ENCODE measurements at places on chromosomes 1 and 21. TPM values are rescaled to one million over a fixed set of nuclear protein-coding genes. Genes with fewer than 3 reads are reported as not detected.

Gene PDPN
- 24.5 TPM for total RNA-seq

Gene NBPF4
- total RNA-seq, result not detected

Gene CCDC24
- 0.80 TPM for total RNA-seq

Gene OR2C3
- not detected for total RNA-seq

Gene UCHL5
- total RNA-seq, result 17.7 TPM

Gene GNL2
- 33.2 TPM for total RNA-seq

Gene AMIGO1
- 0.44 TPM for total RNA-seq

Gene ASCL5
- not detected for total RNA-seq

Gene C4BPA
- total RNA-seq, result not detected

Gene S100A7
- total RNA-seq, result not detected

Gene TSPEAR
- total RNA-seq, result 0.10 TPM

Gene PLA2G4A
- 6.8 TPM for total RNA-seq

Gene AMY2A
- not detected for total RNA-seq

Gene WDR3
- total RNA-seq, result 20.4 TPM

Gene FMO4
- 0.27 TPM for total RNA-seq

Gene HSD3B2
- not detected for total RNA-seq

Gene MMEL1
- total RNA-seq, result 0.25 TPM

Gene LRRN2
- total RNA-seq, result 0.05 TPM

Gene RGSL1
- total RNA-seq, result not detected

Gene ADAMTS4
- 28.6 TPM for total RNA-seq

Gene C1QTNF12
- total RNA-seq, result 0.25 TPM

Gene SYCP1
- not detected for total RNA-seq

Gene KCNA2
- total RNA-seq, result not detected

Gene PGLYRP3
- total RNA-seq, result not detected

Gene SLC1A7
- not detected for total RNA-seq

Gene TSEN15
- total RNA-seq, result 33.4 TPM

Gene TINAGL1
- 1,345 TPM for total RNA-seq

Gene KPRP
- not detected for total RNA-seq

Gene GJA9
- not detected for total RNA-seq

Gene GUCA2A
- total RNA-seq, result not detected

Gene SLAMF8
- not detected for total RNA-seq

Gene C1orf56
- 2.5 TPM for total RNA-seq

Gene RSPH1
- total RNA-seq, result not detected

Gene GPR161
- 10.5 TPM for total RNA-seq

Gene ASPM
- 40.8 TPM for total RNA-seq

Gene DCDC2B
- not detected for total RNA-seq

Gene CFHR3
- not detected for total RNA-seq

Gene SPRR1B
- not detected for total RNA-seq

Gene KRTAP7-1
- total RNA-seq, result not detected
